ENCODE measurements at places on chromosomes 3 and 15.

- DNase-seq, result no peak
Measured at GRCh38 chr3:36677331-36678007, 86.9 kb downstream of the DCLK3 start.

DNA sequence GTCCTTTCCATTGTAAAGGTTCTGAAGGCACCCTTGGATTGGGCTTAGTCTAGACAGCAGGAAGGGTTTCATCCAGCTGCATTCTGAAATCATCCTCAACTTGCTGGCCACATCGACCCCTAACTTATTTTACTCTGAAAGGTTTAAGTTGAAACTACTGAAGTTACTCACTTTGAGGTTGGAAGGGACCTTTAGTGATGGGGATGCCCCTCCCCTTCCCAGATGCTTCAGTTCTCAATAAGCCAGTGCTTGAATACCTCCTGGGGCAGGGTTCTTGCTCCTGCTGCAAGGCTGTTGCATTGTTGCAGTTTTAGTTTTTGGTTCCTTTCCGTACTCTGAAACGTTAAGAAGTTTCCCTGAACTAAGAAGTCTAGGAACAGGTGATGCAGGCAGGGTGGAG is 26.4 kb downstream of the FGD5 start:
- no peak for DNase-seq

DNA sequence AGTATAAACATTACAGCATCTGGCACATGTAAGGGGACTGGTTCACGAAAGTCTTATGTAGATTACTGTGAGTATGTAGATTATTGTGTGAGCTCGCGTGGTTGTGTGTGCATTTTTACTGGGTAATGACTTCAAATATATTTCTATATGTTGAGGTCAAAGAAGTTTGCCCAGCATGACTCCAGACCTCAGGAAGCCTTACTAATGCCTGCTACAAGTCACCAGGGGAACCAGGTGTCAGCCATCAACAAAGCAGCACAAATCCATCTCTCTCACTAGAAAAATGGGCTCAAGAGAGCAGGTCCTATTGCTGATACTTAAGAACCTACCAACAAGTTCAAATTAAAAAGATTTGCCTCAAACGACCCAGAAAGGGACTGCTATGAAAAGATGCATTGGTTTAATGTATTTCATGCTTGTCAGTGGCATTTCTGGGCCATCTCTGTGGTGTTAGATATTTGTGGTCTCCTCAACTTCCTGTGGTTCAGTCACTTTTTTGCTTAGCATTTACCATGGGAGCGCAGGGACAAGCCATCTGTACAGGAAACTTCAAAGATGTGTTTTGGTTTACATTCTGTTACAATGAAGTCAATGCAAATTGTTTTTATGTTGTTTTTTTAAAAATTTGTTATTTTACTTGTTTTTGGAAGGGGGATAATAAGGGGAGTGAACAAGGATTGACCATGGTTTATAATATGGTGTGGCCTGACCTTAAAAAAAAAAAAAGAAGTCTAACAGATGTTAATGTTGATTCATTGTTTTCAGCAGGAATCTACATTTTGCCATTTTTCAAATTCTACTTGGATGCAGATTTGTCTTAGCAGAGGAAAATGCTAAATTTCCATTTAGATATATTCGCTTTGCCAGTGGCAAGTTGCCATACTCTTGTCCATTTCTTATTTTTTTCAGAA is 172.1 kb upstream of the ADAMTS9 start:
- no peak for DNase-seq

GRCh38 chr3:7203969-7204847 is 343.3 kb downstream of the GRM7 start:
- DNase-seq, result no peak

DNA sequence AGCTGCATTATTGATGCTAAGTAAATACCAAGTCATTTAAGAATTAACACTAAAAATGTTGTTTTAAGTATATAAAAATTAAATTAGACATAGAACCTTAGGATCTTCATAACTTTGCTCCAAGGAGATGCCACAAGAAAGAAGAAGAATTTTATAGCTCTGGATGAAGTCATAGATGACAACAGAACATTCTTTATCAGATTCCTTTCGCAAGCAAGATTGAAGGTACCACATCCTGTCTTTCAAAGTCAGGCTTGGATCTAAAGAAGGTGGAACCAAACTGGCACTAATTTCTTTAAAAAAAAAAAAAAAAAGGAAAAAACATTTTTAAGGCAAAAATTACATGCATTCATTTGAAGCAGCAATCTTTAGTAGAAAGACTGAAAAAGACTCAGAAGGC is 62.5 kb downstream of the POLQ start:
- DNase-seq, result no peak

DNA sequence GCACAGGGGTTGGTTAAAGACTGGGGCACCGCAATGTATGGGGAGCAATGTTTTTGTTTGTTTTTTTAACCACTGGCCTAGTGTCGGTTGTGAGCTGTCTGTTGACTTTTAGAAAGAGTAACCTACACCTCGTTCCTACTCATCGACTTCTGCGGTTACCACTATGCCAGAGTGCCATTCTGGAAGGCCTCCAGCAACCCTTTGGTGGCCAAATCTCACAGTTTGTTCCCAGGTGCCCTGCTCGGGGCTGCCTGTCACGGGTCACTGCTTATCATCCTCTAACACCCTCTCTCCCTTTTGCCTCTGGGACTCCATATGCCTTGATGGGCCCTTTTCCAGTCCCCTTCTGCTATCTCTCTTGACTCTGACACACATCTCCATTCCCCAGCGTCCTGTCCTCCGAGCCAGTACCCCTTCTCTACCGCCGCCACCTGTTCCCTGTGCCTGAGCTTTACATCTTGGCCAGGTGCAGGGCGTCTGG is 290.4 kb upstream of the C2CD4B start:
- DNase-seq, result no peak

- DNase-seq, result no peak
Measured at GRCh38 chr3:156216216-156216615, 95.8 kb downstream of the KCNAB1 start.

GRCh38 chr3:151740581-151740980 is 6.9 kb downstream of the AADACL2 start:
- no peak for DNase-seq

DNA sequence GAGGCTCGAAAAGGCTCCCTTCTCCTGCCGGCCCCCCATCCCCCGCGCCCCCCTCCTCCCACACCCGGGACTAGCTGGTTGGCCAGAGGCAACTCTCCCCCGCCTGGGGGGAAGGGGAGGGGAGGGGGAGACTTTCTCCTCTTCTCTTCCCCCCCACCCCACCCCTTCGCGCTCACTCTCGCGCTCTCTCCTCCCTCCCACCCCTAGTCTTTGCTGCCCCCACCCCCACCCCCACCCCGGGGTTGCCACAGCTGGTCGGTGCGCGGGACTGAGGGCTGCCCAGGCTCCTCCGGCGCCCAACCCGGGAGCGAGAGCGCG is 710 bp downstream of the MECOM start:
- no peak for DNase-seq

DNA sequence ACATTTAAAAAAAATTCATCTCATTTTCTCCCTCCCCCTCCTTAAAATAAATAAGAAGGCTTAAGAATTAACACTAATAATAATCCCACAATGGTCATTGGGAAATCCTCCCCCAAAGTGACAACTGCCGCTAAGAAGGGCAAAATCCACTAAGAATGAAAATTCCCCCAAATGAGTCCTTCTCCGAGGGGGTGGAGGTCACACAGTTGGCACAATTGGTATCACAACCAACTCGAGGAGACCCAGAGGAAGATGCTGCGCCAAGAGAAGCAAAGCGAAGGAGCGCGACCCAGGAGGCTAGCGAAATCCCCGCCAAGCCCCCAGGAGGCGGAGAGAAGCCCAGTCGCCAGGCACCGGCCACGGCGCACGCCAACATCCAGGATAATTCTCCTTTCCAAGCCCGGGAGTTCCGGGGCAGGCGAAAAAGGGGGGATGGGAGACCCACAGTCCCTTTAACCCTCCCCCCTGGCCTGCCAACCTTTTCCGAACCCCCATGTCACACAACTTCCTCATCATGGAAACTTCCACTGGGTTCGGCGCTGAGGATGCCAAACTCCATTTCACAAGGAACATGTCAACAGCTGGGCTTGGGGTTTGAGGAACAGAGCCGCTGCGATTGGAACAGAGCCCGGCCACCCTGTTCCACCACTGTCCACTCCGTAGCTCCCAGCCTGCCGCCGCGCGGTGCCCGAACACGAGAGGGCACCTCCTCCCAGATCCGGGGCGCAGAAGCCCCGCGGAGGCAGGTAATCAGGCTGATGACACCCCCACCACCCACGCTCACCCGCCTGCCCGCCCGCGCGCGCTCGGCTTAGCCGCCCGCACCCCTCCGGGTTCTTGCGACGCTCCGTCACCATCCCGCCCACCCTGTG is 668 bp downstream of the THRB start:
- DNase-seq, result peak; percentile 84

- no peak for DNase-seq
Measured at GRCh38 chr3:161556533-161556932, 59.9 kb downstream of the OTOL1 start.

DNA sequence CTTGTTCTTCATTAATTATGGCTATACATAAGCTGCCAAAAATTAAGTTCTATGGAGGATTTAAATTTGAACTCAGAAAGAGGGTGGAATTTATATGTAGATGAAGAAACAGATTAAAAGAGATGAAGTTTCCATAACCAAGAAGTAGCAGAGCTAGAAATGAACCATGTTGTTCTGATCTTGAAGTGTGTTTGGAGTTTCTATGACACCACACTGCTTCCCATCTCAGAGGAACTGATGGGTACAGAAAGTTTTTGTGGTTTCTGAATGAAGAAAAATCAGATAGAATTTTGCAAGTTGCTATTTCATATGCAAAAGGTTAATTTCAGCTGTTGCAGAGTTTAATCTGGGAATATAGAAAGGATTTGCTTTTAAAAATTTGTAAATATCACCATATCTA is 710.3 kb downstream of the PDCD6IP start:
- DNase-seq, result no peak

- DNase-seq, result no peak
Measured at GRCh38 chr3:93981649-93982048, 1.7 kb downstream of the ARL13B start.

DNA sequence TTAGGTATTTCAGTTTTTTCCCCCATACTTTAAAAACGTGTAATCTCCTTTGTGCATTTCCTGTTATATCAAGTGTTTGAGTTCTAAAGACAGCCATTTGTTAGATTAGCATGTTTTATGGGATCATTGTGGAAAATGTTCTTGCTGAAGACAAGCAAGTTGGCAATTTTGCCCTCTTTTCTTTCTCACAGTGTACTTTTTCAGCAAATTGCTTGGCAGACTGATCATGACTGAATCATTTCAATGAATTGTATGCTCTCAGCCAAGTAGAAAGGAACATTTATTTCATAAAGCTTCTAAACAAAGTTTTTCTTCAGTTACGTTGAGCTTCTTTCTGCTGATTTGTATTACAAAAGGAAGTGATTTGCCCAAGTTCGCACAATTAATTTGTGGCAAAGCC is 51.6 kb downstream of the ATG7 start:
- DNase-seq, result no peak

- DNase-seq, result no peak
Measured at GRCh38 chr3:108088697-108089096, 2.1 kb downstream of the CD47 start.

- DNase-seq, result no peak
Measured at GRCh38 chr3:118126751-118127150, 907.9 kb downstream of the IGSF11 start.

- DNase-seq, result no peak
Measured at GRCh38 chr3:114421204-114421603, 127.4 kb downstream of the TIGIT start.

DNA sequence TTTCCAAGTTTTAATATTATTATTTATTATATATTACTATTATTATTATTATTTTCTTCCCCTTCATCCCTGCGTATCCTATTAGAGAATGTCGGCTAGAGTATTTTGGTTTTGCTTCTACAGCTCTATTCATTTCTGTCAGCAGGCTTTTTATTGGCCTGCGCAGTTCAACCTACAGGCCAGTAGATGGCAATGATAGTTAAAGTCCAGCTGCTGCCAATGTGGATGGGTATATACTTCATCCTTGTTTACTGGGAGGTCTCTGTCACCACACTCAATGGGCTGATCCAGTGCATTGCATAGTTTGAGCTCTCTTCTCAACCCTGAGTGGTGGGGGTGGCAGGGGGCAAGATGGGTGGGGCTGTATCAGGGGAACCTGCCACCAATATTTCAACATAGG is 799.8 kb downstream of the NSUN3 start:
- DNase-seq, result no peak

- no peak for DNase-seq
Measured at GRCh38 chr3:51500632-51501131, 867 bp upstream of the DCAF1 start.

- no peak for DNase-seq
Measured at GRCh38 chr3:188286087-188286513, 132.1 kb downstream of the LPP start.

GRCh38 chr3:193998123-193998448 is 137.9 kb upstream of the HES1 start:
- DNase-seq, result no peak

DNA sequence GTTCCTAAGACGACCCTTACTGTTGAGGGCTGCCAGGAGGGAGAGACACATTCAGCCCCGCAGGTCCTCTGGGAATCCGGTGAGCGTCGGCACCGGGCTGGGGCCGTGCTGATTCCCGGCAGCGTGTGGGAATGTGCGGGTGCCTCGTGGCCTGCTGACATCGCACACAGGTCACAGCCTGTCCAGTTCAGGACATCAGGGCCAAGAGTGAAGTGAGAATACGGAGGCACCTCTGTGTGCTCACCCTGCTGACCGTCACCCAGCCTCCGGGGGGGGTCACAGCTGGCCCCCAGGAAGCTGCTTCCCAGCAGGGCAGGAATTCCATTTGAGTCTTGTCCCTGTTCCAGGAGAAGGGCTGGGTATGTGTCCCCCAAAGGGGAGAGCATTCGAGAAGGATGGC is 53.6 kb downstream of the PGPEP1L start:
- DNase-seq, result no peak

DNA sequence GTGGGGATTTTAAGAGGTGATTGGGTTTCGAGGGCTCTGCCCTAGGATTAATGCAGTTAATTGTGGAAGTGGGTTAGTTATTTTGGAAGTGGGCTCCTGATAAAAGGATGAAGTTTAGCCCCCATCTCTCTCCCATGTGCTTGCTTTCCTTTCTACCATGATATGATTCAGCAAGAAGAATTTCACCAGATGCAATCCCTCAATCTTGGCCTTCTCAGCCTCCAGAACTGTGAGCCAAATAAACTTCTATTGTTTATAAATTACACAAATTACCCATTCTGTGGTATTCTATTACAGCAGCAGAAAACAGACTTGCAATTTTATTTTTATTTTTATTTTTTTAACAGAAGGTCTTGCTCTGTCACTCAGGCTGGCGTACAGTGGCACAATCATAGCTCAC is 27.3 kb upstream of the UBE2E1 start:
- no peak for DNase-seq
